Left lung (tissue), 14 donors: ENCODE measurements at places on chromosomes 16 and 17. TPM values are rescaled to one million over a fixed set of nuclear protein-coding genes. Genes with fewer than 3 reads are reported as not detected.

DNA sequence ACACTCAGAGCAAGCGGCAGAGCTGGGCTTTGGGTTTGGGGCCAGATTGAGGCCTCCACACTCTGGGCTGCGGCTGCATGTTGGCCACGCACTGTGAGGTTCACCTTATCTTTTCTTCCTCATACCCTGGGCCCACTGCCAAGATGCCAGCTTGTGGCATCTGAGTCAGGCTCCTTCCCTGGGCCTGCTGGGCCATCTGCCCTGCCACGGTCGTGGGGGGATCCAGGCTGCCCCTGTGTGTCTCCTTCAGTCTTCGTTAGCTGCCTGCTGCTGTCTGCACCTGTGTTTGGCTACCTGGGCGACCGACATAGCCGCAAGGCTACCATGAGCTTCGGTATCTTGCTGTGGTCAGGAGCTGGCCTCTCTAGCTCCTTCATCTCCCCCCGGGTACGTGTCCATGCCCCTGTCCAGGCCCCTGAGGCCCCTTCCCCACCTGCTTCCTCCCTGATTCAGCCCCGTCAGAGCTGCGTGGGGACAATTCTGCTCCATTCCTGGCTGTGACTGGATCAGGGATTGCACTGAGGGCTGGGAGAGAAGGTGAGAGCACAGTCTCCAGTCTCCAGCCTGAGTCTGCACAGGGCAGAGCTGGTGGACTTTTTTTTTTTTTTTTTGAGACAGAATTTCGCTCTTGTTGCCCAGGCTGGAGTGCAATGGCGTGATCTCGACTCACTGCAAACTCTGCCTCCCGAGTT, 11.2 kb downstream of the SPNS3 start:
- peak; percentile 65 for DNase-seq

DNA sequence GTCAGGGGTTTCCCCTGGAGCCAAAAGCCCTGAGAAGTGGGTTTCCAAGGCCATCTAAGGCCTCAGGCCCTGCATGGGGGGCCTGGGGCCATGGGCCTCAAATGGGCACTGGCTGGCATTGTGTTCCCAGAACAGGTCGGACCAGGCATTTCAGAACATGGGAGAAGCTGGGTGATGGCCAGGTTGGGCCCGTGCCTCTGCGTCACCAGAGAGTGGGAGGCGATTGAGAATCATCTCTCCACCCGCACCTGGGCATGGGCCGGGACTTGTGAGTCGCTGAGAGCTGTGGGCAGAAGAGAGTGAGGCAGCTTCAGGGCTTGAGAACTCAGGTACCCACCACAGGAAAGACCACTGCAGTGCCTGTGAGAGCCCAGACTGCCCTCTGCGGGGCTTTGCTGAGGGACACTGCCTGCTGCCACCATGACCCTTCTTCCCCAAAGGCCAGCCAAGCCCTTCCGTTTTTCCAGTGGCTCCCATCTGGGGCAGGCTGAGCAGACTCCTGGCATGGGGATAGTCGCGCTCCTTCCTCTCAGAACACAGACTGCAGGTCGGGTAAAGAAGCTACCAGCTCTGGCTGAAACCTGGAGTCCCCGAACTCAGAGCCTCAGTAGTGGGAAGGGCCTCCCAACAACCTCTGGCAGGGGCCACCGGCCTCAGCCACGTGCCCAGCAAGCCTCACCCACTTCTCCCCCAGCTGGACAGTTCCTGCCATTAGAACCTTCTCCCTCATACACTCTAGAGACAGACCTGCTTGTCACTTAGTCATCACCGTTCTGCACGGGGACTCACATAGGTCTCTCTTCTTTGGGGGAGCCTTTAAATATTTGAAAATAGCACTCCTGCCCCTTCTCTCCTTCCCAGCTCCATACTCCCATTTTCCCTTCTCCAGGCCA, 1.6 kb downstream of the RAB11FIP4 start:
- no peak for DNase-seq

GRCh38 chr16:66446737-66447136, 19.6 kb downstream of the BEAN1 start:
- no peak for DNase-seq

GRCh38 chr16:57754354-57755060, 18.9 kb downstream of the KATNB1 start:
- DNase-seq, result no peak

EPN3 gene
- 4.7 TPM for polyA plus RNA-seq

MEIOC gene
- 1.6 TPM for polyA plus RNA-seq

DRC7 gene
- polyA plus RNA-seq, result 1.1 TPM

DDX5 gene
- polyA plus RNA-seq, result 835 TPM

RBFOX1 gene
- polyA plus RNA-seq, result 0.82 TPM
